ENCODE measurements at places on chromosomes 12 and 14.
A peak's percentile ranks its signal among the peaks of the same experiment; 100 is the strongest.

GRCh38 chr14:71166180-71166837 lies 259.1 kb downstream of the PCNX1 start:
- DNase-seq: no peak

DNA sequence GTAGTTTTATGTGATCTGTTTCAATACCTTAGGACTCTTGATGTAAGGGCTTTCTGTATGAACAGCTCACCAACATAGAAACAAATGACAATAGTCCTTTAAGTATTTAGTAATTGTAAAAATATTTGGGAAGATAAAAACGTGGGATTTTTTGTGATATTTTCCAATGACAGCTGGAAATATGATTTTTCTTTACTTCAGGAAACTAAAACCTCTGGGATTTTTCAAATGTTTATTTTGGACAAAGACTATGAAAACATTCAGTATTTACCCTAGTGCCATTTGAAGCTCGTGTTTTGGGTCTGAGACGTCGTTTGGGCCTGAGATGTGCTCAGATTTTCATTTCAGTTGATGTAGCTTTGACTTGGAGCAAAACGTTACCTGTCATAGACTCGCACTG lies 240.0 kb downstream of the BMP4 start:
- DNase-seq: no peak

- DNase-seq: no peak
Observed at GRCh38 chr12:65778258-65779090, 45.8 kb upstream of the HMGA2 start.

GRCh38 chr14:64707661-64708060 lies 3.4 kb downstream of the PLEKHG3 start:
- DNase-seq: peak; percentile 44

DNA sequence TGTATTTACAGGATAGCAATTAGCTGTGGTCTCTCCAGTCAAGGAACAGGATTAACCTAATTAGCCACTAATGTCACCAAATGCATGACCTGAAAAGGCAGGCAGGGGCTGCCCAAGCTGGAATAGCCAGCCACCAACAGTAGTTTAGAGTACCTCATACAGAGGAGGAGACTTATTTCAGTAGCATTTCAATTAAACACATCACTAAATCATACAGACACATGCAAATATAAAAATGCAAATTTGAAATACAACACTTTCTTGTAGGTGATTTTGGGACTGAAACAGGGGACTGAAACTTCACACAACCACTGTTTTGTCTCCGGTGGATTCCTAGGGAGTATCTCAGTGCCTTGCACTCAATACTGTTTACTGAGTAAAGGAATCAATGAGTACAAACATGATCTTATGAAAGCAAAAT lies 636 bp upstream of the IFNG-AS1 start:
- DNase-seq: no peak

DNA sequence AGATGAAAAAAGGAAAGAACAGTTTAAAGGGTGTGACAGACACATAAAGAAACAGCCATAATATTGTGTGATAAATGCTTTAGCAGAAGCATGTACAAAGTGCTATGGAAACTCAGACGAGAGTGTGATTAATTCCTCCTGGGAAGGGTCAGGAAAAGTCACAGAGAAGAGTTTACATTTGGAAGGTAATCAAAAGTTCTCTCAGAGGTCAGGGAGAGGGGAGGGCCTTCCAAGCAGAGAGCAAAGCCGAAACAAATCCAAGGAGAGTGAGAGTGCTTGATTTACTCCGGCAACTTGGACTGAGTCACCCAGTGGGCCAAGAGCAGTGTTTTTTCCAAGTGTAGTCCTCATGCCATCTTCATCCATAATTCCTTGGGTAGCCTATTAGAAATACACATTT lies 108.3 kb downstream of the IGF1 start:
- DNase-seq: no peak

DNA sequence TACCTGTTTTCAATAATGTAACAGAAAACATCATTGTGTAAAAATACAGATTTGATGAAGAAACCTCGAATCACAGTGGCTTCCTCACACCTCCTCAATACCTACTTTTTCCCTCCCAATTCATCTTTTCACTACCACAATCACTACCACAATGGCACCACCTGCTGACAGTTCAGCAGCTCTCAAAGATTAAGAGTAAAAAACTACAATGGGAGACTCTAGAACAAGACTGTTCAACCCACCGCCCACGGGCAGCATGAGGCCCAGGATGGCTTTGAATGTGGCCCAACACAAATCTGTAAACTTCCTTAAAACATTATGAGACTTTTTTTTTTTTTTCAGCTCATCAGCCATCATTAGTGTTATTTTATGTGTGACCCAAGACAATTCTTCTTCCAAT lies 15.2 kb downstream of the MED6 start:
- DNase-seq: no peak

GRCh38 chr12:1864867-1865266 lies 44.5 kb downstream of the LRTM2 start:
- no peak for DNase-seq

DNA sequence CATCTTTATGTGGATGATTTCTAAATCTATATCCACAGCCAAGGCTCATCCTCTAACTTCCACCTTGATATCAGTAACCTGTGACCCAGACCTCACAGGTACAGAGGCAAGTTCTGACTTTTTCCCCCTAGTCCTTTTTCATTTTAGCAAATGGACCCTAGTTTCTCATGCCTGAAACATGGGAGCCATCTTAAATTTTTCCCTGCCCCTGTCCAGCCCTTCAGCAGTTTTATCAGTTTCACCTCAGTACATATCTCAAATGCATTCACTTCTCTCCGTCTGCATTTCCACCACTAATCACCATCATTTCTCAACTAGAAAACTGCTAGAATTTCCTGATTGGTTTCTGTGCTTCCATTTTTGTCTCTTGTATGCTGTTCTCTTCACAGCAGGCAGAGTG lies 79.3 kb downstream of the DIP2B start:
- no peak for DNase-seq

- DNase-seq: no peak
Observed at GRCh38 chr12:97017213-97017612, 110.2 kb downstream of the NEDD1 start.

- no peak for DNase-seq
Observed at GRCh38 chr14:75675265-75675960, 14.4 kb downstream of the TTLL5 start.

DNA sequence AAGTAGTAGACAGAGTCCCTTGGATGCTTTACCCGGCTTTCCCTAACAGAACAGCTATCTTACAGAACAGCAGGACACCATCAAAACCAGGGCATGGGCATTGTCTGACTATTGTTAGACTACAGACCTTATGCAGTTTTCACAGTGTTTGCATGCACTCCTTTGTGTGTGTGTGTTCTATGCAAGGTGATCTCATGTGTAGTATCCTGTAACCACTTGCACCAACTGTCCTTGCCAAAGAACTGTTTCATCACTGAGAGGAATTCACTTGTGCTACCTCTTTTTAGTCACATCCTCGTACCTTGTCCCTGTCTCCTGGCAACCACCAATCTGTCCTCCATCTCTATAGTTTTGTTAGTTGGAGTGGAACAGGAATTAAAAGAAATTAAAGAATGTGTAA lies 183.6 kb upstream of the PZP start:
- DNase-seq: no peak

GRCh38 chr14:76480426-76480825 lies 104.5 kb downstream of the ESRRB start:
- no peak for DNase-seq

GRCh38 chr12:123070267-123071081 lies 80.4 kb downstream of the PITPNM2 start:
- no peak for DNase-seq

DNA sequence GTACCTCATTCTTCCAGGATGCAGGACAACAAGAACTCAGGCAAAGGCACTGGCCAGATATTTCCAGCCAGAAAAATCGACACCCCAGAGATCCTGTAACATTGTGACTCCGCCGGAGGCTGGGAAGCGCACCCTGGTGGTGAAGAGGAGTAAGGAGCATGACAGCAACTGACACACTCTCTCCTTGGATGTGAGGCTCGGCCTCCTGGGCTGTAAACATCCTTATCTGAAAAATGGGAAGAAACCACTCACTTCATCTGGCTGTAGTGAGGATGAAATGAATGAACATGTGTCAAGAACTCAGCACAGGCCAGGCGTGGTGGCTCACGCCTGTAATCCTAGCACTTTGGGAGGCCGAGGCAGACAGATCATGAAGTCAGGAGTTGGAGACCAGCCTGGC lies 27.5 kb downstream of the TCHP start:
- peak; percentile 29 for DNase-seq

DNA sequence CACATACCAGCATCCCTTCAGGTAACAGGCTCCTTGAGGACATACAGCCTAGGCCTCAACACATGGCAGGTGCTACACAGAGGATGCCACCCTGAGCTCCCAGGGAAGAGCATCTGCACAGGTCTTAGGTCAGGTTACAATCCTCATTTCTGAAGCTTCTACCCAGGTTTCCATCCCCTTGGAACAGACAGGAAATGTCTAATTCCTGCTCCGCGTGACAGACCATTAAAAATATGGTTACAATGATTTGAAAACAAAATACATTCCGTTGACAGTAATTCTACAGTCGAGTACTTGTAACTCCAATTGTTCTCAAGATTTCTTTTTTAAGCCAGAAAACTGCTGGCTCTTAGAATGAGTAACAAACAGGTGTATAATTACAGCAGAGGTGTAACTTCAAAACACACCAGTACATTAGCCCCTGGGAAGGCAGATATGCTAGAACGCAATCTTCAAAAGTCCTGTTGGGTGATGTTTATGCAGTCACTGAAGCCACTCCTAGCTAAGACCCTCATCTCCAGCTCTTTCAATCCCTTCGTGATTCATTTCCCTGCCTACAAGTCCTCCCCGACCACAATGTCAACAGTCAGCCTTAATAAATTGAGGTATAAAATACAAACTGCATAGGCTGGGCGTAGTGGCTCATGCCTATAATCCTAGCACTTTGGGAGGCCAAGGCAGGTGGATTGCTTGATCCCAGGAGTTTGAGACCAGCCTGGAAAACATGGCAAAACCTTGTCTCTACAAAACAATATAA lies 11.6 kb downstream of the SETD3 start:
- no peak for DNase-seq

DNA sequence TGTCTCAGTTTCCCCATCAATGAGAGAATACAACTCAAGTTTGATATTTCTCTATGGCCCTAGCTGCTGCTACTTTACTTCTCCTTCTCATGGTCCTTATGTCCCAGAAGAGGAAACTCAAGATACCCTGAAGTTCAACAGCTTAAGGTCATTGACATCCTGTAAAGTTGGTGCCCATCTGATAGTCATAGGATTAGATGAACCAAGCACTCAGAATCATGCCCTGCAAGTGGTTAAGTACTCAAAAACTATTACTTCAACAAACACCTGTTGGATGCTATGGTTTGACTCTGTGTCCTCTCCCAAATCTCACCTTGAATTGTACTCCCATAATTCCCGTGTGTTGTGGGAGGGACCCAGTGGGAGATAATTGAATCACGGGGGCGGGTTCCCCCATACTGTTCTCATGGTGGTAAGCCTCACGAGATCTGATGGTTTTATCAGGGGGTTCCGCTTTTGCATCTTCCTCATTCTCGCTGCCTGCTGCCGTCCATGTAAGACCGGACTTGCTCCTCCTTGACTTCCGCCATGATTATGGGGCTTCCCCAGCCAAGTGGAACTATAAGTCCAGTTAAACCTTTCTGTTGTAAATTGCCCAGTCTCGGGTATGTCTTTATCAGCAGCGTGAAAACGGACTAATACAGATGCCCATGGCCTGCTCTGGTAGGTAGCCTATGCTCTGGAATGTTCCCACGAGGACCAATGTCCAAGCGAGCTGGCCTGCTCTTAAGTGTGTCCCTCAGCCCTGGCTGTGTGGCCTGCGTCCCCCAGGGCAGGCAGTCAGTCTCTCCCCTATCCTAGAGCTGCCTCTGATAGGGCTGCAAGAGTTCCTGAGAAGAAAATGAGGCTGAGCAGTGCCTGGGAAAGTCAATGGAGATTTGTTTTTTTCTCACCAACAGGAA lies 18.1 kb downstream of the CAMKK2 start:
- no peak for DNase-seq

- no peak for DNase-seq
Observed at GRCh38 chr12:132130690-132131089, 13.4 kb downstream of the DDX51 start.

All from central memory CD4-positive, alpha-beta T cell (primary cell).